ENCODE measurements at places on chromosomes 6 and 20.

- no peak for DNase-seq
Observed at GRCh38 chr20:15320941-15321340, 983.5 kb upstream of the FLRT3 start.

DNA sequence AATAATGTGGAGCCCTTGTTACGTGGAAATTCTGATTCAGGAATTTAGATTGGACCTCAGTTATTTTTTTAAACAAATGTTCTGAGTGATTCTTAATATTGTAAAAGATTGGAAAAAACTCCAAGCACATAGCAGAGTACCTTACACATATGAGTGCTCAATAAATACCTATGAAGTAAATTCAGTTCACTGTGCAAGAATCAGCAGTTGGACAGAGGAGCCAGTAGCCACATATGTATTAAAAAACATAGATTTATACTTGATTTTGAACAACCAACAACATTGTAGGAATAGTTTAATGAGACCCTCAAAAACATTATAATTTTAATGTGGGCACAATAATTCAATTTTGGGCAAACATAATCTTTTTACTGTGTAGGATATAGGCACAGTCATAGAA, 109.3 kb upstream of the B3GAT2 start:
- DNase-seq, result no peak

GRCh38 chr6:9487128-9487527, 927.7 kb downstream of the TFAP2A start:
- DNase-seq, result no peak

DNA sequence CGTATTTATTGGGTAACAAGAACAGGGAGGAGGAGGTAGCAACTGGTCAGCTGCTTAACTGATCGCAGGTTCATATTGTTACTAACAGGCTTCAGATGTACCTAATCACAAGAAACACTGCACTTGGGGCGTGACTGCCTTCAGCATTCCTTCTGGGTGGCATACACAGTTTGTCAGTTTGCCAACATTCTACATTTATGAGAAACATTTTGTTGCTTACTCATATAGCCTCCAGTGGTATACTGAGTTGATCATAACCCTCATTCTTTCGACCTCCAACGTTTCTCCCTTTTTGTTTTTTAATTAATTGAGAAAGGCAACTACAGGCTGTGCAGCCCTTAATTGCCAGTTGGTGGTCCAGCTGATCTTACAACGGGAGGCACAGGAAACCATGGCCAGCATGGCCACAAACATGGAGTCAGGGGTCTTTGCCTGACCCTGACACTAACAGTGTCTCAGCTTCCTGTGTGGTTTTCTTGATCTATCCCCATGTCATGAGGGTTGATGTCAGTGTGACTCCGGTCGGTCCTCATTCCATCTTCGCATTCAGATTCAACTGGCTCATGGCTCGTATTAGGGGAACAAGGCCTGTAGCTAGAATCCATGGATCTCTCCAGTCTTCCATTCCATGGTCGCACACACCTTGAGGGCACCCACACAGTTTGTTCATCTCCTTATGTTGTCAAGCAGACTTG, 9.4 kb downstream of the EPB41L2 start:
- DNase-seq, result no peak

GRCh38 chr20:7765221-7765620, 175.0 kb downstream of the HAO1 start:
- DNase-seq, result no peak

DNA sequence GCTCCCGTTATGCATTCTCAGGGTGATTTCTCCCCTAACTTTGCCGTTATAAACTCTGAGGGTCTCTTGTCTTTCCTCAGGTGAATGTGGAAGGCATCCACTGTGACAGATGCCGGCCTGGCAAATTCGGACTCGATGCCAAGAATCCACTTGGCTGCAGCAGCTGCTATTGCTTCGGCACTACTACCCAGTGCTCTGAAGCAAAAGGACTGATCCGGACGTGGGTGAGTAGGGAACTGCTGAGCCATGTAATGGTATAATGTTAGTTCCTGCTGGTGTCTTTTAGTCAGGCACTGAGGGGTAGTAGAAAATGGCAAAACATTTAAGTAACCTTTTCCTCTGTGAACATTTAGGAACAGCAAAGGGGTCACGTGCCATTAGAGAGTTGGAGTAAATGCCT, 395.4 kb downstream of the ARHGAP18 start:
- no peak for DNase-seq
